ENCODE measurements at places on chromosomes 3 and 15.
A peak's percentile ranks its signal among the peaks of the same experiment; 100 is the strongest.

DNA sequence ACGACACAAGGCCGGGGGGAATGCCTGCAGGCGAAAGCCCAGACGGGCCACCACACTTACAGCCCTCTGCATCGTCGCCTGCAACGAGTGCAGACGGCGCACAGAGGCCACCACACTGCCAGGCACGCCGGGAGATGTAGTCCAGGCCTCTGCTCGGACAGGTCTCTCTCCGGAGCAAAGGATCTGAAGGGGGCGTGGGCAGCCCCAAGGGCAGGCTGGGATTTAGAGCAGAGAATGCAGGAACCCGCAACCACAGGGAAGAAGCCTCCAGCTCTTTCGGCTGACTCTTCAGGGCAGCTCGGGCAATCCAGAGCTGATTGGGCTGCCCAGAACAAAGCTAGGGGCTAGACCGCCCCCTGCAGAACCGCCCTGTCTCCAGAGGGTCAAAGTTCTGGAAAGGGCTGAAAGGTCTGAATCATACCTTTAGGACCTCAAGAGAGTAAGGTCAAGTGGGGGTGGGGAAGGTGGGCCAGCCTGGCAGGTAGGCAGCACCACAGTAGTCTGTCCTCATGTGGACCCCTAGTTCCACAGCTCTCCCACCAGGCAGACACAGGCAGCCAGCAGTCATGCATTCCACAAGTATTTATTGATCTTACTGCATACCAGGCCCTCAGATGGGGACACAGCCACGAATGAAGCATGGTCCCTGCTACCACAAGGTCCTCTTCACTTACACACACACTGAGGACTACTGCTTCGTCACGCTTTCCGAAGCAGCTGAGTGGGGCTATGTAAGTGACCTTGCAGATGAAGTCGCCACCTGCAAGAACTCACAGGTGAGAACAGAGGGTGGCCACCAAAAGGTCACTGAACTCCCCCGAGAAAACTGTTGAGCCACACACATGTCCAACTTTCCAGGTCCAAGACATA, at the start of gene AMT:
Gene AMT, minus strand, starts transcription at position 95 of the 870 bp plus-strand sequence. Its CDS starts 23 bp downstream, at position 72.
- DNase-seq: no peak

- DNase-seq: peak; percentile 1
Observed at GRCh38 chr3:110881069-110881468, 190.5 kb upstream of the NECTIN3 start.

- no peak for DNase-seq
Observed at GRCh38 chr15:60529332-60529731, 50.4 kb upstream of the ICE2 start.

DNA sequence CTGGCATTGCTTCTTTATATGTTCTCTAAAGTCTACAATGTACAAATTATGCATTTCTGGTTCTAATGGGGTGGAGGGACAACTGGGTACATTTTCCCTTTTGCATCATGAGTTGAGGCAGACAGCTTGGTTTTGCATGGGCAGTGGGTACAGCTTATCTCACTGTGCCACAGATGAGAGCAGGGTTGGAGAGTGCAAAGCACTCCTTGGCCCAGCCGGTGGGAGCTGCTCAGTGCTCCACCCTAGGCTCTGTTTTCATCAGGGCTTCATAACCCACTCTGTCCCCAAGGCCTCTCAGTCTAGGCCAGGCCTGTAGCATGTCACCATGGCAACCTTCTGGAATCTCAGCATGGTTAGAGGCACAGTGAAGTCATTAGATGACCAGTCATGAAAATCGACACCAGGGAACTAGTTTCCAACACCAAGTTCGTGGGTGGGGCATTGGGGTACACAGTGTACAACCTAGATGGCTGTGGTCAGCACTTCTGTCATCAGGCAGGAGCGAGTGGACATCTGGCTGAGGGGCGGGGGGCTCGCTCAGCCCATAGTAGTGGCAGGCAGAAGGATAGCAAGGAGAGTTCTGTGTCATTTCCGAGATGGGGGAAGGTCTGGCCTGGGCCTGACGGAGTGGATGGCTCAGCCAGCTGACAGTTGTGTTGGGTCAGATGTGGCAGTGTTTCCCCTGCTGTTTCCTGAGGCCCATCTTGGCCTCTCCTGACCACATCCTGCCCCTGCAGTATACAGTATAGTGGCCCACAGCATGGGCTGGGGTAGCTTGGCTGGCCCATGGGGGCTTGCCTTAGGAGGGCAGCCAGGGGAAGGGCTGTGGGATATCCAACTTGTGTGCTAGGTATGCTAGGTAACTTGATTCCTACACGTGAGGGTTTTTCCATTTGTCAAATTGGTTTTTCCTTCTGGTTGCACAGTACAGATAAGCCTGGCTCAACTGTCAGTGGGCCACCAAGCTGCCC, 75.7 kb upstream of the PRR23C start:
- peak; percentile 7 for DNase-seq

DNA sequence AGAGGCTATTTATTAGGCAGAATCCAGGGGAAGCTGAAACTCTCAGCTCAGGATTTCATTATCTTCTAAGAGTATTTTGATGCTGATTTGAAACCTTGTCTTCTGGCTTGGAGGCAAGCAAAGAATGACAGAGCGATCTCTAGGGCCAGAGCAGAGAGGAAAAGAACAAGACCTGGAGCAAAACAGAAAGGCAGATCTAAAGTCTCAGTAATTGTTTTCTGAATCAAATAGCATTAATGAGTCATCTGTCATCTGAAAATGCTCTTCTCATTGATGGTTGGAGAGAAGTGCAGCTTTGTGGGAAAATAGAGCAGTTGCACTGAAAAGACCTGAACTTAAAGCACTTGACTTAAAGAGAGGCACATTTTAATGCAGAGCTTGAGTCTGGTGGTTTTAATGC, 385.9 kb downstream of the RAP2B start:
- DNase-seq: no peak

DNA sequence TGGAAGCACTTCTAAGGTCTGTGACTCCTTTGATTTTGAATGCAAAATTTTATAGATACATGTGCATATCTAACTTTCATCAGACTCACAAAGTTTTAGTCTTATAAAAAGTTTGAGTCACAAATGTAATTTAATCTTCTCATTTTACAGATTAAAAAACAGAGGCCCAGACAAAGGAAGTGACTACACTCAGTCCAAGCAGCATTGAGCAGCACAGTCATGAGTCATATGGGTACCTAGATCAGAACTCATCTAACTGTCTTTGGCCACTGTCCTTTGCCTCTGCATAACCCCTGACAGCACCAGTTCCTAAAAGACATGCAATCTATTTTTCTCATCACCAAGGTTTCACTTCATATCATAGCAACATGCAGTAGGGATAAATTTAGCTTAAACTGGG, 210.7 kb upstream of the KCNH8 start:
- no peak for DNase-seq

DNA sequence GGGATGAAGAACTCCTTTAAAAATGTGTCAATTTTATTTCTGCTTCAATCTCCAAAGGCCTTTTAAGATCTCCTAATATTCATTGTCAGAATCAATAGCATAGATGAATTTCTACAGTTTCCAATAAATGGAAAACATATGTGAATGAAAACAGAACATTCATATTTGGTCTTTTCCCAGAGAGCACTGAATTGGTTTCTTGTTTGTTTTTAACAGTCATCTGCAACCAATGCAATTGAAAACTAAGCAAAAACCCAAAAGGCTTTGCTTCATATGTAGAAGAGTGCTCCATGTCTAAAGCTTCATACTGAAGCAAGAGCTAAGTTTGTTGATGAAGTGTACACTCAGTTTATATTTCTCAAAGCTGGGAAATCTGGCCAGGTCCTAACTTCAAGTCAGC, 426.5 kb upstream of the CDIN1 start:
- no peak for DNase-seq

GRCh38 chr3:16993227-16993626, 108.5 kb downstream of the PLCL2 start:
- no peak for DNase-seq
